ENCODE measurements at places on chromosomes 7 and 10.

DNA sequence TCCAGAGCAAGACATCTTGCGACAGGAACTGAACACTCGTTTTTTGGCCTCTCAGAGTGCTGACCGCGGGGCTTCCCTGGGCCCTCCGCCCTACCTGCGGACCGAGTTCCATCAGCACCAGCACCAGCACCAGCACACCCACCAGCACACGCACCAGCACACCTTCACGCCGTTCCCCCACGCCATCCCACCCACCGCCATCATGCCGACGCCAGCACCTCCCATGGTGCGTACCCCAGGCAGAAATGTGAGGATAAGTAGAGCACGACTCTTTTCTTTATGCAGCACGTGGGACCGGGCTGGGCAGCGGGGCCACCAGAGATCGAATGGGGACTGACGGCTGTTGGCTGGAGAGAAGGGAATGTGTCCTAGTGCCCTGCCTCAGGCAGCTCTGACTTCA lies 365.8 kb upstream of the GALNT17 start:
- no peak for DNase-seq

- DNase-seq: no peak
Observed at GRCh38 chr7:24786941-24787340, 29.7 kb upstream of the GSDME start.

DNA sequence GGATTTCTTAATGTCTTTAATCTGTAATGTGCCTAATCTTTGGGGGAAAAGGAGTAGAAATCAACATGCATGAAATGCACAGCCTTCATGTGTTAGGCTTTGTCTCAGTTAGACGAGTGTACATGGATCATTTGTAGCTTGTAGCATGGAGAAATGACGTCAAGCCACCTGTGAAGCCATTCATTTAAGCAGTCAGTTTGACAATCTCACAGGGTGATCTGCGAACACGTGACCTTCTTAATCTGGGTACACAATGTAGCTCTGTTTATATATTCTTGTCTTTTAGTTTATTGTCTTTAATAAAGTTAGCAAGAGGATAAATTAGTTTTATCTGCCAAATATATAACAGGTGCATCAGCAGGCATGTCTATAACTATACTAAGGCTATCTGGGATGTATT lies 351.9 kb upstream of the LRGUK start:
- no peak for DNase-seq

DNA sequence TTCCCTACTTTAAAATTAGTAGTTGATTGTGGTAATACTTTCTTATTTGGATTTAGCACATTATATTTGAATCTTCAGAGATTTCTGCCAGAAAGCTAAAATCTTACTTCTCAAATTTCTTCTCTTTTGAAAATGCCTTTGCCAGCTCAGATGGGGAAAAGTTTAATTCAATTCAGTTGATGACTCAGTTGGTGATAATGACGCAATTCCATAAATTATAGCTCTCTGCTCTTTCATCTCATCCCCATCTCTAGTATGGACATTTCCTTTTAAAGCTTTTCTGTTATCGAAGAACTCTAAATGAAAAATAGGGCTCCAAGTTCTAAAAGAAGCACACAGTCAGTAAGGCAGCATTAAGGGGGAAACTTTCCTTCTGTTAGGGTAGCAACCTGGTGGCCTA lies 25.5 kb downstream of the RNLS start:
- no peak for DNase-seq

- no peak for DNase-seq
Observed at GRCh38 chr7:76189276-76189675, 12.4 kb upstream of the SRRM3 start.

- DNase-seq: no peak
Observed at GRCh38 chr7:1981878-1982230, 250.9 kb downstream of the MAD1L1 start.

DNA sequence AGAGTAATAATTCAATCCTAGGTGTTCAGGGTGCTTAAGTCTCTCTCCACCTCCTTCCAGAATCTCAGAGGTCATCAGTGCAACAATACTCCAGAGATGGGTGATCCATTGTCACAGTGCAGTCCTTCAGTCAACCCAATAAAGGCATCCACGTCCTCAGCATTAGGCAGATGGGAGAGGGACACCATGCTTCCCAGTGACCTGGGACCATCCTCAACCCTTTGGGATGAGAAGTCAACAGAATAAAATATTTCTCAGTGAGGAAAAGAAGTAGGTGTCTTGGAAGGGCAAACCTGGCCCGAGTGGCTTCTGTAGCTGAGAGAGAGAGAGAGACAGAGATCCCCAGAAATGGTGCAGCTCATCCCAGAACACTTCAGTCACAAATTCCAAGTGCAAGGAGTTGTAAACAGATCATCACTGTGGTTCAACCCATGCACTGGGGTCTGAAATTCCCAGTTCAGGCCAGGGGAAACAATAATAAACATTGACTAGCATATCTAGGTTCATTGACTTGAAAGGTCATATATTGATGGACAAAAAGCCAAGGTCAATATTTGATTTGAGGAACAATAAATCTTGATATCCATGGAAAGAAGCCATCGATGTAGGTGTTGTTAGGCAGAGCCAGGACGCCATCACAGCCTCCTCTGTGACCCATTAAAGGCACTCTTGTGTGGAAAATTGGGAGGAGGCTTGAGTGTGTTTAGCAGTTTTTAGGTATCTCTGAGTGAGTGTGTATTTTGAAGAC lies 256.0 kb upstream of the ZMIZ1 start:
- DNase-seq: no peak

DNA sequence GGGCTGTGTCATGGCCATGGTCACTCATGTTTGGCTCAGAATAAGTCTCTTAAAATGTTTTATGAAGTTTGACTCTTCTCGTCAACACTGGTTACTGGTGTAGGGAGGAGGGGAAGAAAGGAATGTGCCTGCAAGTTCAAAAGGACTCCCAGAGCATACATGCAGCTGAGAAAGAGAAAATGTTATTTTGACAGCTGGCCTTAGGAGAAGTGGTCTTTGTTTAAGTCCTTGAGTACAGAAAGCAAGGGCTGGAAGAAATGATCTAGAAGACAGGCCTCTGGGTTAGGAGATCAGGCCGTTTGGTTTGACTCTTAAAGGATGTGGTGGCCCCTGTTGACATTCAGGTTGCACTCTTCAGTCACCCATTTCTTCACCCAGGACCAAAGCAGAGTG lies 245.5 kb downstream of the REEP3 start:
- no peak for DNase-seq

- DNase-seq: no peak
Observed at GRCh38 chr10:106980495-106981451, 183.7 kb downstream of the SORCS1 start.

- DNase-seq: no peak
Observed at GRCh38 chr10:99908512-99908911, 101.2 kb downstream of the DNMBP start.

GRCh38 chr10:133614830-133615580 lies 11.6 kb downstream of the FRG2B start:
- DNase-seq: no peak

- no peak for DNase-seq
Observed at GRCh38 chr10:44308935-44309334, 76.0 kb downstream of the CXCL12 start.

DNA sequence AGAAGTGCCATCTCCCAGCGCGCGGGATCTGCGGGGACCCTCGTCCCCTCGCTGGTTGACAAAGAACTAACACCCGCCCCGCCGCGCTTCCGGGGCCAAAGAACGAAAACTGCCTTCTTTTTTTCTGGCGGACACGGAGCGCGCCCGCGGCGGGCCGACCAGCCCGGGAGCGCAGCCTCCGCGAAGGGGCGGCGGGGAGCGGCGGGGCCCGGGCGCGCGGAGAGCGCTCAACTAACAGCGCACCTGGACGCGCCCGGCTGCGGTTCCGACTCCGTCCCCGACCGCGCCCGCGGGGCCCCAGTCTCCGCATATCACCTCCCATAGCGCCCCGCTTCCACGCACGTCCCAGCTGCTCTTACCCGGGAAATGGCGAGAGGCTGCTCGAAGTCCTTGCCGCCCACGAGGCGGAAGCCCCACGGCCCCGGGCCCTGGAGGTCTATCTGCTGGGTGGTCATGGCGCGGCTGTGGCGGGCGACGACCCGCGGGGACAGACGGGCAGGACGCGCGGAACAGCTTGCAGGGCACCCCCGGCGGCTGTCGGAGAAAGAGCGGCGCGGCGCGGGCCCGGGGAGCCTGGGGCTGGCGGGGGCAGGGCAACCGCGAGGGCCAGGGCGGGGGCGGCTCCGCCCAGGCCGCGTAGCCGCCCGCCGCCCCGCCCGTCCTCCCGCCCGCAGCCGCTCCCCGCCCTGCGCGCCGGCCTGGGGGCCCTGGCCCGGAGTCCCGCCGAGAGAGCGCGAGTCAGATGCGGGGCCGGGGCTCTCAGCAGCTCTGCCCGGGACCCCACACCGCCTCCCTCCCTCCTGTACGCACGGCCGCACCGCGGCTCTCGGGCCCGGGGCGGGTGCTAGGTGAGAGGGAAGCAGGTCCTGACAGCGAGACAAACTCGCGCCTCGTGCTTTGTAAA lies at the start of gene PDLIM1:
Gene PDLIM1, minus strand, starts transcription at position 543 of the 904 bp plus-strand sequence. Its CDS starts 88 bp downstream, at position 455.
- peak; percentile 11 for DNase-seq

GRCh38 chr7:28685242-28685643 lies 272.9 kb downstream of the TRIL start:
- DNase-seq: no peak

DNA sequence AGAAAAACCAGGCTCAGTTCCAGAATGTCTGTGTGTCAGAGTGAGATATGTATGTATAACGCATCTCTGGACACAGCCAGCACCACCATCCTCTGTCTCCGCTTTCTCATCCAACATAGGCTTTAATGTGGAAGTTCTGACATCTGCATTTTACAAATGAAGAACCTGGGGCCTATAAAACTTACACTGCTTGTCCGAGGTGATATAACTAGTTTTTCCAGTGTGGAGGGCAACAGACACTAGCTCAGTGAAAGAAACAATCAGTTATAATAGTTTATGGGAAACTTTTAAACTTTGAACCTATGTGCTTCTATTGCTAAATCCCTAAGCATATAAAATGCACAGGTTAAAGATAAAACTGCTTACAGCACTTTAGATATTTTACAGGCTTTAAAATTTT lies 208.7 kb downstream of the CRPPA start:
- DNase-seq: no peak

DNA sequence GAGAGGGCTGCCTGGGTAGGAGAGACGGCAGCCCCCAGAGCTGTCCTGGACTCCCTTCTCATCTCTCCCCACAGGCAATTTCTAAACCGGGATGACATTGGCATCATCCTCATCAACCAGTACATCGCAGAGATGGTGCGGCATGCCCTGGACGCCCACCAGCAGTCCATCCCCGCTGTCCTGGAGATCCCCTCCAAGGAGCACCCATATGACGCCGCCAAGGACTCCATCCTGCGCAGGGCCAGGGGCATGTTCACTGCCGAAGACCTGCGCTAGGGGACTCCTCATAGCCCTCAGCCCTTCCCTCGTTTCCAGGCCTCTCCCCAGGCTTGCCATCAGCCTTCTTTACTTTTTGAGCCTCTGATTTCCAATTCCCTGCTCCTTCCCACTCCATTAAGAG lies 2.6 kb downstream of the ATP6V1F start:
- no peak for DNase-seq

- no peak for DNase-seq
Observed at GRCh38 chr10:52779541-52780390, 7.2 kb upstream of the MBL2 start.
